ENCODE measurements at places on chromosomes 16 and 17.

- no peak for DNase-seq
Observed at GRCh38 chr16:49590166-49590871, 216.7 kb downstream of the C16orf78 start.

DNA sequence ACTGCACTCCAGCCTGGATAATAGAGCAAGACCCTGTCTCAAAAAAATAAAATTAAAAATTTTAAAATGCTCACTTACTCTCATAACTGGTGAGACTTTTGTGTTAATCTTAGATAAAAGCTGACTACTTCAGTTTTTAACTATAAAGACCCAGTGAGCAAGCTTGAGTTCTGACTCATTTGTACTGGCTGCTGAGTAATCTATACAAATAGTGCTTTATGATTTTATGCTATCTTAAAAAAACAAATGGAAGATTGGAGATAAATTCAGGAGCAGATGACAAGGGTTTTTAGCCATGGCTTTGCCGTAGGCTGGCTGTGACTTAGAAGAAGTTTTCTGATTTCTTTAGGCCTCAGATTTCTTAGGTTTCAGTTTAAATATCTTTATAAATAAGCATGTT, 30.5 kb downstream of the SNTB2 start:
- no peak for DNase-seq

DNA sequence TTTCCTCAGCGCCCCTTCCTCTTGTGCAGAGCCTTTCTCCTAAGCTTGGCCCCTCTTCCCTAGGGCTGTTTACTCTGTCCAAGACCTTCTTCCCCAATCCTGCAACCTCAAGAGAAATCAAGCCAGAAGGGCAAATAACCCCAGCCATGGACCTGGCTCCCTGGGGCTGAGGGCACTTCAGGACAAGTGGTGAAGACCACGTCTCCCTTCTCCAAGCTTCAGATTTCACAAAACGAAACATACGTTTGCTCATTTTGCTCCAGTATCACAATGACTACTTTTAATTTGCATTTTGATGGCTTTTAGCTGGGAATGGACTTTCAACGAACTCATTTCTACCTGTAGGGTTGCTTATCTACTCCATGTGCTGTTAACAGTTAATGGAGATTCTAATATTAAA, 139.8 kb upstream of the CACNG5 start:
- no peak for DNase-seq

GRCh38 chr16:52707676-52708337, 160.9 kb upstream of the TOX3 start:
- DNase-seq: no peak

DNA sequence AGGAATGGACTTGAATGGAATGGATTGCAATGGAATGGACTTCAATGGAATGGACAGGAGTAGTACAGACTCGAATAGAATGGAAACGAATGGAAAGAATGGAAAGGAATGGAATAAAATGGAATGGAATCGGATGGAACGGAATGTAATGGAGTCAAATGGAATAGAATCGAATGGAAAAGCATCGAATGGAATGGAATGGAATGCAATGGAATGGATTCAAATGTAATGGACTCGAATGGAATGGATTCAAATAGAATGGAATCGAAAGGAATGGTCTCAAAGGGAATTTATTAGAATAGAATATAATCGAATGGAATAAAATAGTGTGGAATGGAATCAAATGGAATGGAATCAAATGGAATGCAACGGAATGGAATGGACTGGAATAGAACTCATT, 484.9 kb upstream of the WSB1 start:
- DNase-seq: no peak

DNA sequence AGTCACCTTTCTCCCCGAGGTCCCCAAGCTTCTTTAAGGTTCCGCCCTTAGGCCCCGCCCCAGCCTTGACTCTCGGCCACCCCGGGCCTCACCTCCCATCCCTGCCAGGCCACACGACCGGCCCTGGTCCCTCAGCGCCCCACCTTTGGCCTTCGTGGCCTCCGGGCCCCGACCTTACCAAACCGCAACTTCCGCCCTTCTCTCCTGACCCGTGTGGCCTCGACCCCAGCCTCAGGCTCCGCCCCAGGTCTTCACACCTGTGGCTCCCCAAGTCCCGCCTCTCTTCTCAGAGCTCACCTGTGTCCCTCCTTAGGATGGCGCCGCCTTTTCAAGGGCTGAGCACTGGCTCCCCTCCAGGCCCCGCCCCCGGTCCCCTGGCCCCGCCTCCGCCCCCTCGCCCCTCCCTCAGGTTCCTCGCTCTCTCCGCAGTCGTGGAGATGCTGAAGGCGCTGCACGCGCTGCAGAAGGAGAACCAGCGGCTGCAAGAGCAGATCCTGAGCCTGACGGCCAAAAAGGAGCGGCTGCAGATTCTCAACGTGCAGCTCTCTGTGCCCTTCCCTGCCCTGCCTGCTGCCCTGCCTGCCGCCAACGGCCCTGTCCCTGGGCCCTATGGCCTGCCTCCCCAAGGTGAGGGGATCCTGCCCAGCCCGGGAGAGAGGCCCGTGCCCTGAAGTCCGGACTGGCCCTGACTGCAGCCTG, 10.0 kb upstream of the CISD3 start:
- no peak for DNase-seq

GRCh38 chr17:69501591-69502468, 87.3 kb downstream of the MAP2K6 start:
- DNase-seq: no peak

GRCh38 chr16:11240636-11241473, 15.1 kb downstream of the SOCS1 start:
- DNase-seq: no peak

GRCh38 chr17:8789743-8790142, 9.4 kb downstream of the MFSD6L start:
- DNase-seq: no peak

DNA sequence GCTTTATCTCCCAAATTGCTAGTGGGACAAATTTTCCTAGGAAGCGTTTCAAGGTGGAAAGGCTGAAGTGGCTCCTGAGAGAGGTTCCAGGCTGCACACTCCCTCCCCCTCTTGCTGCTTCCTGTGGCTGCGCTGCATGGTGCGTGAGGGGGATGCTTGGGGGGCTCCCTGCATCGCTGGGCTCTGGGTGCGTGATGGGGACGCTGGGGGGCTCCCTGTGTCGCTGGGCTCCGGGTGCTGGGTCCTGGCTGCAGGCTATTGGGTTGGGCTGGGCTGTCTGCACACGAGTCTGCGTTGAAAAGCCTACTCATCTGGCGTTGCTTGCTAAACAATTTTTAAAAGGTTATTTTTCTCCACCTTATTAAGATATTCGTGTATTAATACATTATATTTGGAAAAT, 30.1 kb downstream of the NDEL1 start:
- no peak for DNase-seq

- no peak for DNase-seq
Observed at GRCh38 chr17:19630035-19630434, 18.5 kb upstream of the ALDH3A2 start.

- DNase-seq: no peak
Observed at GRCh38 chr16:50002190-50002589, 22.8 kb upstream of the CNEP1R1 start.

DNA sequence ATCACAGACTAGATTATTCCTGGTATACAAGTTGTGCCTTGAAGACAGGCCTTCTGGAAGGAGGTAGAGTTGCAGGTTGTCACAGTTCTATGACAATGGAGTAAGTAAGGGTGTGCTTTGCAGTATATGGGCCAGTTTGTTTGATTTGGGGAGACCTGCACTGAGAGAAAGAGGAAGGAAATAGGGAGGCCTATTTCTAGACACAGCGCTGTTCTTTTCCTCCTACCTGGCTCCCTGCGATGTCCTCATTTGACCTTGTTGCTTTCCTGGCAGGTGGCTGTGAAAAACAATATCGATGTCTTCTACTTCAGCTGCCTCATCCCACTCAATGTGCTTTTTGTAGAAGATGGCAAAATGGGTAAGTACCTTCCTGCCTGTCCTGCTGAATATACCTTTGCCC, 22.5 kb upstream of the RASL10B start:
- DNase-seq: no peak

- no peak for DNase-seq
Observed at GRCh38 chr16:2151188-2152091, 3.0 kb downstream of the RAB26 start.

DNA sequence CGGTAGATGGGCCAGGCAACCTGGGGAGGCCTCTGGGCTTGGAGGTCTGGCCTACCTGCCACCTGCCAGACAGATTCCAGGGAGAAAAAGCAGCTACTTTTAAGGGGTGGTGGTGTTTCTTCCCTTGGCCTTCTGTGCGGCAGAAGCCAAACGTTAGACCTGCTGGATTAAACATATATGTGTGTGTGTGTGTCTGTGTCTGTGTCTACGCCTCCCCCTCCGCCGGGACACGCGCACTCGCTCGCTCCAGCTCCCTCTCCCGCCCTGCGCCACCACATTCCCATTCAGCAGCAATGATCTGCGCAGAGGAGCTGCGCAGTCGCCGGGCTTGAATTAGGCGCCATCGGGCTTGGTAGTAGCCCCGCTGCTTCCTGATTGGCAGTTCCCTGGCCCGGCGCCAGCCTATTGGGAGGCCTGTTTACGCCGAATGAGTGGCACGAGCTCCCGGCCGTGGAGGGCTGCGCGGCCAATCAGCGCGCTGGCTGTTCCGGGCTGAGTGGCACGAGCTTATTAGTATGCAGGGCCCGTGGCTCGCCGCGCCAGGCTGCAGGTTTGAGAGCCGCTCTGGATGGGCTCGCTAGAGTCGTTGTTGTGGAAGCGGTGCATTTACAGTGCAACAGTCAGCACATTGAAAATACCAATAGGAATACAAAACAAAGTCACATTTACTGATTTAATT, at the start of gene BAHCC1:
Gene BAHCC1 (plus strand): TSS at position 537 of the 679 bp plus-strand sequence. CDS start 4,283 bp downstream, outside the sequence.
- DNase-seq: peak; percentile 100

GRCh38 chr16:13307851-13308250, 406.5 kb downstream of the SHISA9 start:
- no peak for DNase-seq

- DNase-seq: peak; percentile 61
Observed at GRCh38 chr16:14284930-14285512, 213.9 kb downstream of the MRTFB start.

DNA sequence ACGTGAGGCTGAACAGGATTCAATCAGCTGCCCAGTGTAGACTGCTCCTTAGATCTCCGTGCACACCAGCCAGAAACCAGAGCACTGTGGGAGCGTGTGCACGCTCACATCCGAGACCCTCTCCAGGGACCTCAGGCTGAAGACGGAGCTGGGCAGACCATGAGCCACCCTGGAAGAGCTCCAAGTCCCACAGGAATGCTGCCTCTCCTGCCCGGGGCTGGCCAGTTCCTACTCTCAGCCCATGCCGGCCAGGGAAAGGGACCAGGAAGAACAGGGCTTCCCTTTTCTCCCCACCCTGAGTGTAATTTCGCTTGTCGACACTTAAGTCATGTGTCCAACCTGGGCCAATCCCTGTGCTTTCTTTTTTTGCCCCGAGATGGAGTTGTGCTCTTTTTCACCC, 6.9 kb downstream of the ALYREF start:
- DNase-seq: no peak
